Activated naive CD4-positive, alpha-beta T cell treated with anti-CD3 and anti-CD28 coated beads, Interleukin-2, amount 50 U/mL, for 72 hours (primary cell): ENCODE measurements at places on chromosomes 13 and 19. TPM values are rescaled to one million over a fixed set of nuclear protein-coding genes. Genes with fewer than 3 reads are reported as not detected.

ZNF253 gene
- total RNA-seq = 20.7 TPM

DNA sequence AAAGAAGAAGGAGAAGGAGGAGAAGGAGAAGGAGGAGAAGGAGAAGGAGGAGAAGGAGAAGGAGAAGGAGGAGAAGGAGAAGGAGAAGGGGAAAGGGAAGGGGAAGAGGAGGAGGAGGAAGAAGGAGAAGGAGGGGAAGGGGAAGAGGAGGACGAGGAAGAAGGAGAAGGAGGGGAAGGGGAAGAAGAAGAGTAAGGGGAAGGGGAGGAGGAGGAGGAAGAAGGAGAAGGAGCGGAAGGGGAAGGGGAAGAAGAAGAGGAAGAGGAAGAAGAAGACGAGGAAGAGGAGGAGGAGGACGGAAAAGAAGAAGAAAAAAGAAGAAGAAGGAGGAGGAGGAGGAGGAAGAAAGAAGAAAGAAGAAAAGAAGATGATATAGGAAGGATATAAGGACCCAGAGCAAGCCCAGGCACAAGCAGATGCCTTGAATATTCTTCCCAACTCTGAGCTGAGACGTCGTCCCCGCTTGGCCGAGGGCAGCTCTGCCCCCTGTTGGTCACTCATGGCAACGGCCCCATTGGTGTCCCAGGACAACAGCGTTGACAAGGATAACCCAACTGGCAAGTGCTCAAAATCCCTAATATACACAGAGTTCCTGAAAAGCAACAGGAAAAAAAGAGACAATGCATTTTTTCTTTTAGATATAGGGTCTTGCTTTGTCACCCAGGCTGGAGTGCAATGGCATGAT is 30.6 kb upstream of the IGSF23 start:
- no peak for DNase-seq

GRCh38 chr13:33261387-33262061 is 24.0 kb downstream of the STARD13 start:
- DNase-seq = no peak

CD209 gene
- not detected for total RNA-seq

- no peak for DNase-seq
Measured at GRCh38 chr13:48578516-48579164, 45.8 kb upstream of the RCBTB2 start.

FAM124A gene
- total RNA-seq = 0.09 TPM

GRCh38 chr13:64551755-64552154 is 2678.4 kb downstream of the PCDH9 start:
- no peak for DNase-seq

PNMA8C gene
- total RNA-seq = not detected

CEBPA gene
- 0.49 TPM for total RNA-seq

GRCh38 chr13:31101472-31102170 is 60.1 kb downstream of the HSPH1 start:
- DNase-seq = no peak

TNNT1 gene
- total RNA-seq = 1.3 TPM

C19orf81 gene
- not detected for total RNA-seq

EFNA2 gene
- not detected for total RNA-seq

RAB3A gene
- 8.9 TPM for total RNA-seq

ZNF625 gene
- total RNA-seq = 4.7 TPM

DNA sequence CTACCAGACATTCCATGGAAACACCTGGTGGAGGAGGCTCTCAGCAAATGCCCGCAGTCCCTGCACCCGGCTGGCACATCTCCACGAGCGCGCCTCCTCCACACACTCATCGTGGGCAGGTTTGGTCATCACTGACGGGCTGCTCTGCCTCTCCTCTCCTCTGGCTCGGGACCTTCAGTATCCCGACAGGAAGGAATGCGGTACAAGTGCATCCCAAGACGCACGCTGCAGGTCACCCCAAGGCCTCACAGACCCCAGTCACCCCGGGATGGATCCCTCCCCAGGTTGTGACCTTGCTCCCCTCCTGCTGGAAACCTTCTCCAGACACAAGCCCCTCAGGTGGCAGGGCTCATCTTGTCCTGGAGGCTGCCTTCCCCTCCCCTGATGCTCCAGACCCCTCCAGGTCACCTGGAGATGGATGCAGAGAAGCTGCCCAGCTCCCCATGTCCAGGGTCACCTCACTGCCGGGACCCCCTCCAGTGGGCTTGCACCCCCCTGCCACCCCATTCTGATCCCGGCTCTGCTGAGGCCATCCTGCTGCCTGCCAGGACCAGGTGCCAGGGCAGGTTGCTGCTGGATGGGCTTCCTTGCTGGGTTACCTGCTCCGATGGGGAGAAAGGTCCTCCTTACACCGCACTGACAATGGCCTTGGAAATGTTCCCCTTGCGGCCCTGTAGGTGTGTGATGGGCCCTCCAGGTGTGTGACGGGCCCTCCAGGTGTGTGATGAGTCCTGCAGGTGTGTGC is 29.9 kb downstream of the C13orf46 start:
- DNase-seq = no peak

ICAM5 gene
- 0.39 TPM for total RNA-seq

TSSK6 gene
- total RNA-seq = 3.8 TPM

GRCh38 chr13:22455036-22455435 is 725.7 kb upstream of the SGCG start:
- no peak for DNase-seq

MBD3L1 gene
- total RNA-seq = not detected

DNA sequence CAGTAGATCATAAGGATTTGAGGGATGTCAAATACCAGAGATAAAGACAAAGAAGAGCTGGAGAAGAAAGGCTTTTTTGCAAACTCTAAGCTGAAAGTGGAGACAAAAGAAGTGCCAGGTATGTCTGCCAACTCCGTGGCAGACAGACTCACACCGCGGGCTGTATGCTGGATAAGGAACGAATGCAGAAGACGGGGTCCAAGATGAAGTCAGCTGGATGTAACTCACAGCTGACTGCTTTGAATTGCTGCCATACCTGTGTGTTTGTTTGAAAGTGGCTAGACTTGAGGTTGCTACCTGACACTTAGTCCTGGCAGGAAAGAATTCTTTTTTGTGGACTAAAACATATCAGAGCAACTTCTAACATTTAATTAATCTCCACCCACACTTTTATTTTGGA is 398.8 kb downstream of the DLEU7 start:
- no peak for DNase-seq

- DNase-seq = no peak
Measured at GRCh38 chr13:44054525-44054924, 174.8 kb downstream of the LACC1 start.

- DNase-seq = no peak
Measured at GRCh38 chr13:20359335-20359734, 127.2 kb upstream of the GJB6 start.

DNA sequence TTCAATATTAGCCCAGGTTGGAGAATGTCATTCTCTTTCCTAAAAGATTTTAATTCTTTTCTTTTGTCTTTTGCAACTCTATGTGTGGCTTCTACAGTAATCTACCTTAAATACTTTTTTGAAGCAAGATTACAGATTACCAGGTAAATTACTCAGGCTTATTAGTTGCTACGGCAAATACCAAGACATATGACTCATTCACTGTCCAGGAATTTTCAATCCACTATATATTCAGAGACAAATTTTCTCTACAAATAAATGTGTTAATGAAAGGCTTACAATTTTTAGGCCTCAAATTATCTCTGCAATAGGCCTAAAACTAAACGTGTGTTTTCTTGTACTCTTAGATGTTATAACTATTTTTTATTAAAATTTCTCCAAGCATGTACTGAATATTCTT is 631.3 kb downstream of the DIAPH3 start:
- no peak for DNase-seq

KIR2DL4 gene
- total RNA-seq = not detected

GRCh38 chr19:5892772-5893275 is 10.8 kb downstream of the NDUFA11 start:
- no peak for DNase-seq

GRCh38 chr13:21175656-21176214 is 617 bp downstream of the SKA3 start:
- no peak for DNase-seq

- no peak for DNase-seq
Measured at GRCh38 chr13:35723821-35724220, 247.3 kb upstream of the MAB21L1 start.

DNA sequence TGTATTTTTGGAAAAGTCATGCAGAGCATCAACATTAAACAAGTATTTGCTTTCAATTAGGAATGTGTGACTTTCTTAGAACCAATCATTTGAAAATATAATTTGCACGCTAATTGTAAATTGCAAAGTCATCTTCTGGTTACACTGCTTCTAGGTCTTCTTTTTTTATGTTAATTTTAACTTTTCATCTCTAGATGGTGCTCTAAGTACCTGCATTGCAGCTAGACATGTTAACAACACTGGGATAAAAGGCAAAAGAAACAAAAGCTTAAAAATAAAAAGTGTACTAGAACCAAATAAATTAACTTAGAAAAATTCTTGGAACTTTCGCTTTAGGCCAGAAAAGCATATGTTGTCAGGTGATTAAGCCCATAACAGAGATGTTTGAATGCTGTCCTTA is 2758.2 kb downstream of the PCDH9 start:
- no peak for DNase-seq

GPC5 gene
- 0.11 TPM for total RNA-seq

GRCh38 chr19:31497709-31498108 is 148.5 kb upstream of the TSHZ3 start:
- no peak for DNase-seq

DNA sequence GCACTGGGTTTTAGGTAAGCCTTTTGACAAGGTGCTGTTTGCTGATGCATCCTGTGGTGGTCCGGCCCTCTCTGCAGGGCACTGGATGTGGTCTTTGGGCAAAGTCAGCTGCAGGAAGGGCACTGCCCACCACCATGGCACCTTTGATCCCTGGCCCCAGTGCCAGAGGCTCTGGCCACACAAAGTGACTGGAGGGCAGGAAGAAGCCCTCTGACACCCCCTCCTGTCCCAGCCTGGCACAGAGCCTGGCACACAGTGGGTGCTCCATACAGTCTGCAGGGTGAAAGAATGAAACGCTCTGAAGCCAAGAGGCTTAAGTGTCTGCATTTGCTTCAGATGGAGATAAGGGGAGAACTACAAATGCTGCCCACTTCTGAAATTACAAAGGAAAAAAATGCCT is 47.6 kb upstream of the CNMD start:
- DNase-seq = no peak

PRKCG gene
- total RNA-seq = 0.10 TPM

- no peak for DNase-seq
Measured at GRCh38 chr13:82358284-82358683, 1524.0 kb downstream of the SLITRK1 start.

DNA sequence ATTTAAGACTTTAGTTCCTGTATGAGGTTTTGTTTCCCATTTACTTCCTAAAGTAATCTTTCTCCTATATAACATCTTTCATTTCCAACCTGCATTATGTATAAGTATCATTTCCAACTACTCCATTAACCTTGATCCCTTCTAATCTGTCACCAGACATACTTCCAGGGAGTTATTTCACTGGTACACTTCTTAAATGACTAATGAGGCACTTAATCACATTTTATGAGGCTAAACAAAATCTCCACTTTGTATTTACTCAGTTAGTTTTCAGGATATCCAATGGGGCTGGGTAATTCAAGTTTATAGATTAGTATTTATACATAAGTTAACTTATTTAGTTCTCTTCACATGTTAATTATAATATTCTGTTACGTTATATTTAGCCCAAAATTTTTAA is 634.7 kb downstream of the PCDH17 start:
- no peak for DNase-seq

DNA sequence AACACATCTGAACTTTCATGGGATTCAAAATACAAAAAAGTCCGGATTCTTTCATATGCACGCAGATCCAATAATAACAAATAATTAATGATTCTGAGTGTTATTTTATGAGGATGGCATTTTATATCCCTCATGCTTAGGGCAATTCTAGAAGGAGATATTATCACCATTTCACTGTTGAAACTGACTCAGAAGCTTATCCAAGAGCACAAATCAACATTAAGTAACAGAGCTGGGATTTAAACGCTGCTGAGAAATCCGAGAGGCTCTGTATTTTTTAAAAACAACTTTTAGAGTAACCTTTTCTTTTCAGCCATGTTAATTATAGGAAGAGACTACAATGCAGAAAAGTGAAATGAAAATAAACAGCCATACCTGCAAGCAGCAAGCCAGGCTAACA is 30.3 kb downstream of the ATP7B start:
- DNase-seq = no peak

C19orf85 gene
- not detected for total RNA-seq

F10 gene
- not detected for total RNA-seq

GRCh38 chr19:30172613-30173242 is 199.5 kb upstream of the ZNF536 start:
- DNase-seq = no peak
